NAMALWA (cell line): ENCODE measurements at places on chromosomes 6 and 20.

DNA sequence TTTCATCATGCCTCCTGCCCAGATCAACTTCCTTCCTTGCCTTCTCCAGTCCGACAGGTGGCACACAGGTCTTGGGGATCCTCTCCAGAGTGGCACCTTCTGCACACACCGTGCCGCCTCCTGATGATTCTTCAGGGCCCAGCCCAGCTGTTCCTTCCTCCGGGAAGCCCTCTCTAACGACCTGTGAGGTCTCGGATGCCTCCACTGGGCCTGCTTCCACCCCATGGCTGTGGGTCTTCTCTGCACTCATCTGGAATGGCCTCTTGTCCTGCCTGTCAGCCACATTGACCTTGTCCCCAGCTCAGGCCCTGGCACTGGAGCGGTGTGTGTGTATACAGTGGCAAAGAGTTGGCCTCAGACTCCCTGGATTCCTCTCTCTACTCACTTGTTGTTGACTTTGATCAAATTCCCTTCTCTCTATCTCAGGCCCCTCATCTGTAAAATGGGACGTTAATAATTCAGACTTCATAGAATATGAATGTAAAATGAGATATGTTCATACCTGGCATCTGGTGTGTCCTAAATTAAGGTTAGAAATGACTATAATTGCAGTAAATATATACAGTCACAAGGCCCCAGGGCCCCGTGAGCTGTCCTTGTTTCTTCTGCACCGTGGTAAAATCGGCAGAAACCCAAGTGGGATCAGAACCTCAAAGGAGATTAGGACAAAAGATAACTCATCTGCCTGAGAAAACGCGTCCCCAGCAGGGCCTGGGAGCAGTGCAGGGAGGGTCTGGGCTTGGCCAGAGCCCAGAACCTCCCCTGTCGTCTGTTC is 1.5 kb downstream of the FAM210B start:
- DNase-seq = no peak

GRCh38 chr6:112877134-112878100 is 530.3 kb downstream of the RFPL4B start:
- DNase-seq = no peak

GRCh38 chr20:560680-561079 is 17.1 kb upstream of the CSNK2A1 start:
- DNase-seq = no peak

GRCh38 chr6:15387118-15387517 is 141.2 kb downstream of the JARID2 start:
- DNase-seq = no peak

- DNase-seq = no peak
Measured at GRCh38 chr6:1285956-1286355, 25.9 kb upstream of the FOXQ1 start.

DNA sequence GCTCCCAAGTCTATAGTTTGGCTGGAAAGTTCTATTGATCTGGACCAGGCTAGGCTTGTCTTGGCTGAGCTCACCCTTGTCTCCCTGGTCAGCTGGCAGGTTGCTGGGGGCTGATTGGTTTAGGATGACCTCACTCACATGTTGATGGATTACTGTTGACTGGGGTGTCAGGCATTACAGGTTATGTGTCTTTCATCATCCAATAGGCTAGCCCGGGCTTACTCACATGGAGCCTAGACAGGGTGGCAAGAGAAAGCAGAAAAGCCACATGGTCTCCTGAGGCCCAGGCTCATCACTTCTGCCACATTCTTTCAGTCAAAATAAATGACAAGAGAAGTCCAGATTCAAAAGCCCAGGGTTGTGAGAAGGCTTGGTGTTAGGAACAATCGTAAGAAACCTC is 103.5 kb downstream of the BFSP1 start:
- no peak for DNase-seq

DNA sequence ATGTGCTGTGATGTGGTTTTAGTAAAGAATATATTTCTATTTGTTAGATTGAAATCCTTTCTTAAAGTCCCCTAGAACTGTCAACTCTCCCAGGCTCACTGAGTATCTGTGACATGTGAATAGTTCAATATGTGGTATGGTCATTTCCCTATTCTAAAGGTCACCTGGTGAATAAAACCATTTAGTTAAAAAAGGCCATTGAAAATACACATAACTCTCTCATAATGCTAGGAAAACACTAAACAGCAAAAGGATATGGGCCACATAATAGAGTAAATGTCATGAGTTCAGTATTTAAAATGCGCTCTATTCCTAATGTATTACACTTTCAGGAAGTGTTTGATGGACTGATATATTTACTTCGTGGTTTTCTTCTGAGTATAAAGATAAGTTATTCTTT is 420.9 kb upstream of the JAG1 start:
- DNase-seq = no peak

DNA sequence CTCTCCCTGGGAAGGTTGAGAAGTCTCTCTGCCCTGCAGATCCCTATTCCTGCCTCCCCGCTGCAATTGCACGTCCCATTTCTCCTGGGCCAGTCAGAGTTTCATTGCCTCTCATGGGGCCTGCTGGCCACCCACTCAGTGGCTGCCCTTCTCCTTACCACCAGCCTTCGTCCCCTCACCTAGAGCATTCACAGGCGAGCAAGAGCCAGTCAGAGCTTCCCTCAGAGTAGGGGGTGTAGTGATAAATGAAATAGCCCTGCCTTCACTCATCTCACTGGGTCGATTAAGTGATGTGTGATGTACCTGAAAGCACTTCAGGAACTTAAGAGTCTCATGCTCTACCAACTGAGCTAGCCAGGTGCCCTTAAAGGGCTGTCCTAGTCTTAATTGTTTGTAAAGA is 52.0 kb upstream of the FANCE start:
- DNase-seq = no peak

- no peak for DNase-seq
Measured at GRCh38 chr6:41150671-41151070, 3.5 kb downstream of the TREML1 start.

GRCh38 chr6:162313922-162314660 is 413.5 kb downstream of the PRKN start:
- DNase-seq = no peak

- no peak for DNase-seq
Measured at GRCh38 chr6:142841915-142842314, 103.1 kb downstream of the HIVEP2 start.

- no peak for DNase-seq
Measured at GRCh38 chr20:63090682-63091571, 84.2 kb upstream of the BHLHE23 start.

DNA sequence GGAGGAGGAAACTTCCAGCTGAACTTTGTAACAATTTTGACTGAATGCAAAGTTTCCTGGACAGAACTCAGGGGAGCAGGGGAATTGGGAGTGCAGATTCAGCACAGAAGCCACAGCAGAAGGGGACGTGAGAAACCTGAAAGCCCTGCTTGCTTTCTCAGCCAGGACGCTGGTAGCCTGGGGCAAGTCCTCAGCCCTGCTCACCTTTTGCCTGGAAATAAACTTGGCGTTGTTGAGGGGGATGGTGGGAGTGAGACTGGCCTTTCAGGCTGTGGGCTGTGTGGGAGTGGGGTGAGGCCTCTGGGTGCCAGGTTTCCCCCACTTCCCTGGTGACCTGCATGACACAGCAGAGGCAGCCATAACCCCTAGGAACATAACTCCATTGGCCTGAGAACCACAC is 238.1 kb upstream of the HS3ST5 start:
- no peak for DNase-seq

- no peak for DNase-seq
Measured at GRCh38 chr20:8260837-8261251, 128.8 kb downstream of the PLCB1 start.

DNA sequence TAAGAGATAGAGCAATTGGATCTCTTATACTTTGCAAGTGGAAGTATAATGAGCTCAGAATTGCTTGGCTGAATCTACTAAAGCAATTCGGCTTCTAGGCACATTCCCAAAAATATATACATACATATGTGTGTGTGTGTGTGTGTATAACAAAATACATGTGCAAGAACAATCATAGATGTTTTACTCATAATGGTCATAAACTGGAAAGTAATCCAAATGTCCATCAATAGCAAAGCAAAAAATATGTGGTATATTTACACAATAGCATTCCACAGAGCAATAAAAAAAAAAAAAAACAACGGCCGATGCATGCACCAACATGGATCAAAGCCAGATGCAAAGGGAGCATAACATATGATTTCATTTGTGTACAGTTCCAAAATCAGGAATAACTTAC is 707.9 kb downstream of the RFPL4B start:
- DNase-seq = no peak

- no peak for DNase-seq
Measured at GRCh38 chr20:17901971-17902370, 66.6 kb downstream of the SNX5 start.

- DNase-seq = no peak
Measured at GRCh38 chr6:138107078-138107751, at the start of gene PERP. Gene PERP (minus strand): TSS chr6:138107419. CDS start chr6:138107340, 79 bp downstream.

GRCh38 chr6:27672113-27672799 is 199.4 kb upstream of the ZNF184 start:
- DNase-seq = no peak
